ENCODE measurements at places on chromosomes 11 and 22. TPM values are rescaled to one million over a fixed set of nuclear protein-coding genes. Genes with fewer than 3 reads are reported as not detected.

Gene APOA4
- not detected for total RNA-seq

Gene GTSE1
- 1.5 TPM for total RNA-seq

Gene PACSIN3
- 18.2 TPM for total RNA-seq

Gene OR5F1
- total RNA-seq: not detected

Gene USP2
- total RNA-seq: 0.33 TPM

Gene MGAT3
- 1.3 TPM for total RNA-seq

Gene RIMBP3B
- 0.23 TPM for total RNA-seq

Gene OR5B2
- total RNA-seq: not detected

Gene MS4A3
- total RNA-seq: not detected

Gene PDE2A
- 5.2 TPM for total RNA-seq

Gene OR5AP2
- total RNA-seq: not detected

Gene DTX4
- total RNA-seq: 3.8 TPM

Gene SOX10
- not detected for total RNA-seq

Gene CDCA5
- total RNA-seq: 1.6 TPM

Gene ZP1
- 0.98 TPM for total RNA-seq

Gene PCSK7
- total RNA-seq: 68.3 TPM

Gene DCHS1
- total RNA-seq: 6.6 TPM

Gene TSSK2
- total RNA-seq: not detected

Gene SLC6A5
- not detected for total RNA-seq

Gene GUCY1A2
- total RNA-seq: 0.10 TPM

Gene ELF5
- total RNA-seq: not detected

Gene MAP6
- total RNA-seq: 2.4 TPM

Gene JHY
- total RNA-seq: 1.8 TPM

Gene SPI1
- total RNA-seq: not detected

Gene IPO7
- 197 TPM for total RNA-seq

Gene SLC39A13
- 106 TPM for total RNA-seq

Gene MS4A4E
- total RNA-seq: not detected

Gene GRIA4
- not detected for total RNA-seq

Gene OR8G5
- not detected for total RNA-seq

Gene ACTN3
- not detected for total RNA-seq

Gene CYTH4
- total RNA-seq: 0.36 TPM

Gene LIPT2
- total RNA-seq: 1.6 TPM

Gene ARHGAP20
- 3.0 TPM for total RNA-seq

Gene CD44
- 450 TPM for total RNA-seq

Gene HBB
- total RNA-seq: not detected

Gene DLG2
- 1.6 TPM for total RNA-seq

Gene KRTAP5-7
- not detected for total RNA-seq

Gene NLRP6
- total RNA-seq: not detected

Gene TMEM179B
- 48.9 TPM for total RNA-seq

Gene KCNJ5
- total RNA-seq: 0.03 TPM

Gene CAPN5
- total RNA-seq: 30.0 TPM

Gene MARK2
- total RNA-seq: 10.3 TPM

Gene TMX2
- 81.0 TPM for total RNA-seq

Gene HINFP
- total RNA-seq: 17.1 TPM

Gene INS
- total RNA-seq: not detected

Gene CD3D
- total RNA-seq: not detected

Gene C11orf97
- total RNA-seq: not detected

Gene NLRX1
- total RNA-seq: 29.7 TPM
